ENCODE measurements at places on chromosomes 1 and 21.

- peak; percentile 58 for DNase-seq
These were observed 183.3 kb downstream of the PTGER3 start for GRCh38 chr1:70864302-70864701.

DNA sequence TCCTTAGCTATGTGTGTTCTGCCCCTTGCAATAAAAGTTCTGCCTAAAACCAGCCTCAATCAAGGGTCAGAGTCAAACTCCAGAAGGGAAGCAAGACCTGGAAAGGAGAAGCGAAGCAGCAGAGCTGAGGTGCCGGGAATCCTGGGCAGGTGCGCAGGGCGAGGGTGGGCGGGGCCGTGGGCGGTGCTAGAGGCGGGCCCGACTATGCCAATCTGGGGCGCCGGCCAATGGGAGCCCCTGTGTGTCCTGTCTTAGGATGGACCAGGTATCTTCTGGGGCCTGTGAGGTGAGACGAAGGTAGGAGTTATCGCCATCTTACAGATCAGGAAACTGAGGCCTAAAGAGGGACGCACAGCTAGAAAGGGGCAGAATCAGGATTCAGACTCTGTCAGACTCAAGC is 120.3 kb downstream of the PTPRU start:
- no peak for DNase-seq

DNA sequence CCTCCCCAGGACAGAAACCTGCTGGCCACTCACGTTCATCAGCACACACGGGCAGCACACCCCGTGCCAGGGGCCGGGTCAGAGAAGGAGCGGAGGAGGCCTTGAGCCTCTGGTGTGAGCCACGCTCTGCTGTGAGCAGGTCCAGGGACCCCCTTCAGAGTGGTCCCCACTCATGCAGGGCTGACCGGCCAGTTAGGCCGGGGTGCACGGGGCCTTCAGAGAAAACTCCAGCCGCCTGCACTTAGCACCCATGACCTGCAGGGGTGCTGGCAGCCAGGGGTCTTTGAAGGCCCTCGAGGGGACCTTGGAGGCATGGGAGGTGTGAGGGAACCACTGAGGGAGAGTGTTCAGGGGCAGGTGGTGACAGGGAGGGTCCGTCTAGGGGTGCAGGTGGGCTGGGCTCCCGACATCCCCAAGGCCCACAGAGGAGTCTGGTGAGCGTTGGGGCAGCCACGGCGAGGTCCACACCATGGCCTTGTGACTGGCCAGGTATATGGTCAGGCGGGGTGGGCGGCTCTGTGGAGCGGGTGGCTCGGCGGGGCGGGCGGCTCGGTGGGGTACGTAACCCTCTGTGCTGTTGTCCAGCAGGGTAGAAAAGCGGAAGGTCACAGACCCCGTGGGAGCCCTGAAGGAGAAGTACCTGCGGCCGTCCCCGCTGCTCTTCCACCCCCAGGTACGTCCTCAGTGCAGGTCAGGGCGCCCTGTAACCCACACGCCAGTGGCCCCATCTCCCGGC is 40.3 kb upstream of the ARHGEF16 start:
- no peak for DNase-seq

DNA sequence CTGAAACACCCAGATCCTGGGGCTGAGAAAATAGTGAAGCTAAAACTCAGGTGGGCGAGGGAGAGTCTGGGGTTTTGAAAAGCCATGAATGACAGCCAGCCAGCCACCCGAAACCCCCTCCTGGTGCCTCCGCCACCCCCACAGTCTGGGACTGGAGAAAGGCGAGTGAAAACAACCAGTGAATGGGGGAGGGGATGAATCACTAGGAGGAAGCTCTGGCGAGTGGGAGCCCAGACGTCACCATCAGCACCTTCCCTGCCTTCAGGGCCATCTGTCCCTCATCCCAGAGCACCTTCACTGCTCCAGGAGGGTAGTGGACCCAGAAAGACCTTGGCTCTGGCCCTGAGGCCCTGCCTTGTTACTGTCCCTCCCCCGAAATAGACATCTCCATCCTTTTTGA is 9.2 kb downstream of the RORC start:
- no peak for DNase-seq

DNA sequence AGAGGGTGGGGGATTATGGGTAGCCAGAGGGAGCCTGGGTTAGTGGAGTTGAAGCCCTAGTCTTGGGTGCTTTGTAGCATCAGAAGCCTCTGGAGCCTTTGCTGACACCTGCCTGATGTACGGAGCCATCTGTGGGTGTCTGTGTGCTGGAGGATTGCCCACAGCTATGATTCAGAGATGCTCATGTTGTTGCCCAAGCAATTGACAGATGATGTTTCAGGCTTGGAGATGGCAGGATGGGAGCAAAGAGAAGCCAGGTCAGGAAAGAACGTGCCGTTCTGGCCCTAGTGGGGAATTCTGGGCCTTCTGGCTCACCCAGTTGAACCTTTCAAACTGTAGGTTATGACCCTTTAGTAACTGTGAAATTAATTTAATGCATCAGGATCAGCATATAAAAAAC is 27.6 kb downstream of the COQ8A start:
- peak; percentile 24 for DNase-seq

DNA sequence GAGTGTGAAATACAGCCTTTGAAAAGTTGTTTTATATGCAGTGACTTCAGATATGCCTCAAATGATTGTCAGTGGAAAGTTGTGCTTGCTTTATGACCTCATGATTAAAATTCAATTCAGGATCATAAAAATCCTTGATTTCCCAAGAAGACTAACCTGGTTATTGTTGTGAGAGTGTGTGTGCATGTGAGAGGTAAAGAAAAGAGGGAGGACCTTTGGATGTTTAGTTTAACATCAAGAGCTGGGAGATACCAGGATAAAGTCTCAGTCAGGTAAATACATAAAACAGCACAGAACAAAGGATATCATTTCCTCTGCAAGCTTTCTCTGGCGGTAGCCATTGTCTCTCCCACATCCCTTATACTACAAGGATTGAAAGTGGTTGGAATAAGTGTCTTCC is 14.4 kb downstream of the BTBD8 start:
- DNase-seq: no peak

DNA sequence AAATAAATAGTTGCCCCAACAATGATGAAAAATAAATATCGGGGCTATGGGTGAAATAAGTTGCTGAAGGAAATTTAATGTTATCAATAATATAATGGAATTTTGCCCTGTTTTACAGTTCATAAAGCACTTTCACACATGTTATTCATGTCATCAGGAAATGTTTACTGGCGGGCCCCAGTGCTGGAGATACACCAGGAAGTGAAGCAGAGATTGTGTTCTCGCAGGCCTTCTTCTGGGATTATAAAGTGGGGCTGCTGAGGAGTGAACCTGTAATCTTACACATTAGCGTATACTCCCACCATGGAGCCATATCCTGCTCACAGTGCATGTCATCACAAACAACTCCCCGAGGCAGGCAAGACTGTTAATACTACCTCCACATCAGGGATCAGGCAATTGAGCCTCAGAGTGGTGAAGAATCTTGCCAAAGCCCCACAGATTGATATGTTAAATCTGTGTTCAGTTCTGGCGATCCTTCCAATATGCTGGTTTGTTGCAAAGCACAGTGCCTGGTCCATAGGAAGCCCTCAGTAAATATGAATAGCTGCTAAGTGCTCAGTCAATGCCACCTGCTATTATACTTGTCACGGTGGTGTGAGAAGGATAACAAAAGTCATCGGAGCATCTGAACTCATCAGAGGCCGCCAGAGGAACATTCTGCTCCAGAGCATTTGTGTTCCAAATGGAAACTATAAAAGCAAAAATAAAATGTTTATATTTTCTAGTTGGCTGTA is 104.4 kb upstream of the UBE2U start:
- no peak for DNase-seq

DNA sequence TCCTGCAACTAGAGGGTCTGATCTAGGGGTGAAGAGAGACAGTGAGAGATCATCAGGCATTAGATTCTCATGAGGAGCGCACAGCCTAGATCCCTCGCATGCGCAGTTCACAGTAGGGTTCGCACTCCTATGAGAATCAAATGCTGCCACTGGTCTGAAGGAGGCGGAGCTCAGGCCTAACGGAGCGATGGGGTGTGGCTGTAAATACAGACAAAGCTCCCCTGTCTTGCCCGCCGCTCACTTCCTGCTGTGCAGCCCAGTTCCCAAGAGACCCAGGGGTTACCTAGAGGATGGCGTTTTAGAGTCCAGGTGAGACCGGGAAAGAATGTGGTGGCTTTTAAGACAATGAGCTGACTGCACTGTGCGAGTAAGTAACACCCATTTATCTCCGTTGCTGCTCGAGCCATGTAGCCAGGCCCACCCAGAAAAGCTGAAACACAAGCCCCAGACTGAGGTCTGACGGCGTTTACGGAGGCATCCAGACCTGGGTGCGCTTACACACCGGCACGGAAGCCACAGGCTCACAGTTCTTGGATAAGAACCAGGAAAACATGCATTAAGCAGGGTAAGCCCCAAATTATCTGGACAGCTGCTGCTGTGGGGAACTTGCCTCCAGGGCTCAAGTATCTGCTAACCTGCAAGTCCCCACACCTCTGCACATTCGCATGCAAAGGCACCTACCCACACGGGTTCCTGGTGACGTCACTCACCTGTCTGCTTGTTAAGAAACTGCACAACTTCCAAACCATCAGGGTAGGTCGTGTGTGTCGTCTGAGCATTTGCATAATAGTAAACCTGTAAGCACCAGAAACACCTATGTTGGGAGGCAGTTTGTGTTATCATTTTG is 12.5 kb downstream of the TCP10L start:
- no peak for DNase-seq

- peak; percentile 52 for DNase-seq
These were observed 253.2 kb downstream of the CRB1 start for GRCh38 chr1:197521118-197521739.

GRCh38 chr1:15674386-15675159 is 9.5 kb upstream of the PLEKHM2 start:
- DNase-seq: no peak

- DNase-seq: peak; percentile 79
These were observed 8.7 kb upstream of the COL6A1 start for GRCh38 chr21:45972716-45973474.

- DNase-seq: peak; percentile 38
These were observed 45.7 kb downstream of the SLC9A1 start for GRCh38 chr1:27109103-27109822.

GRCh38 chr1:22494943-22495579 is 43.4 kb downstream of the ZBTB40 start:
- no peak for DNase-seq

DNA sequence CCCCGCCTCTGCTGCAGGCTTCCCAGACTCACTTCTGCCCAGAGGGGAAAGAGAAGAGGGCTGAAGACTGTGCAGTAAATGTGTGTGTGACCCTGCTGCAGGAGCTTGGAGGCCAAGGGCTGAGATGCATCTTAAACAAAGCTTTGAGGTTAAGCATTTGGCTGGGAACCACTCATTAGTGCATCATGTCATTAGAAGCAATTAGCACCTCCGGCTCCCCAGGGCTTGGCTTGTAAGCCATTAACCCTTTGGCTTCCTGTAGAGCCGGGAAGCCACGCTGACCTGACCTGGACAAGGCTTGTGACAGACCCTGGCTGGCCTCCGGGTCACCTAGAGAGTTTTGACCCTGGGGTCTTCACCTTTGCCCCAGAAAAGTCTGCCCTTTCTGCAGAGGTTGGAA is 77.0 kb downstream of the CSMD2 start:
- no peak for DNase-seq

GRCh38 chr1:79955966-79956365 is 949.4 kb upstream of the ADGRL4 start:
- no peak for DNase-seq

DNA sequence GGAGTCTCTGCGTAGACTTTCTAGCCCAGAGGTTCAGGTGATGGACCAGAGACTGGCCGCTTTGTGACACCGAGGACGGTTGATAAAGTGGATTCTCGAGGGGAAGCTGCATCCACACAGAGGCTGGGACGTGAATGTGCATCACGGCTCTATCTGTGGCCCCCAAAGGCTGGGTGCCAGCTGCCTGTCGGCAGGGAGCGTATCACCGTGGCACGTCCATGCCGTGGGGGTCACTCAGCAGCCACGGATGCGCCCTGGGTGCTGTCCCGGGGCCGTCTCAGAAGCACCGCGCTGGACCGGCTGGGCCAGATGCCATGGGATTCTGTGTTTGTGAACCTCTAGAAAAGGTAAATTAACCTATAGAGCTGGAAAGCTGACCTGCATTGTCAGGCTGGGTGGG is 57.2 kb upstream of the TRAPPC10 start:
- DNase-seq: no peak

DNA sequence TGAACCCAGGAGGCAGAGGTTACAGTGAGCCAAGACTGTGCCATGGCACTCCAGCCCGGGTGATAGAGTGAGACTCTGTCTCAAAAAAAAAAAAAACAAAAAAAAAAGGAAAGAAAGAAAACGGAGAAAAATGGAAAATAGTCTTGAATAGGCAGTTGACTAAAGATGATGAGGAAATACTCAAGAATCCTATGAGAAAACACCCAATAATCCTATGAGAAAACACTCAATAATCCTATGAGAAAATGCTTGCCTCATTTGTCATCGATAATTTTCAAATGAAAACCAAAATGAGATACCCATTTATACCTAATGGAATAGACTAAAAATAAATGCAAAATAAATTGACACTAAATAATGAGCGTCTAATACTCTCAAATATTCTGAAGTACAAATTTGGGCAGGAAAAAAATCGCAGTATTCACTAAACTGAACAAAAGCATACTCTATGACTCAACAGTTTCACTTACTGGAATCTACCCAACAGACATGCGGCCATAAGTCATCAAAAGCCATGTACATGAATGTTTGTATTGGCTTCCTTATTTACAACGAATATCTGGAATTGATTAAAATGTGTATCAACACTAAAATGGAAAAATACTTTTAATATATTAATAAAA is 733.9 kb upstream of the CHRM3 start:
- DNase-seq: peak; percentile 79

DNA sequence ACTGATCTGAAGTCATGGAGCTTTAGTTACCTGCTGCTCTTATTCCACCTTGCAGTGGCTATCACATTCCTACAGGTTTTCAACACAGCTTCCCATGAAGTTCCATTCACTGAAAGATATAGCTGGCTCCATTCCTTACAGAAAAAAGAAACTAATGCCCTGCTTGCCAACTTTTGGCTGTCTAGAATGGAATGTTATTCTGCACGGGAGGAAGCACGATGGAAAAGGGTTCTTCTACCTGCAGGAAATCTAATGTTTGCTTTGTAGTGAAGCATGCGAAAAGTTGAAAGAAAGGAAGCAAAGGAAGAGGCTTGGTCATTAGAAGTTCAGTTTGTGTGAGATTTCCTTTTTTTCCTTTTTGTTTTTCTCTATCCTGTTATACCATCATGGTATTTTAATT is 32.6 kb downstream of the GIPC2 start:
- no peak for DNase-seq
